CD4-positive, CD25-positive, alpha-beta regulatory T cell (primary cell): ENCODE measurements at places on chromosomes 13 and 19. TPM values are rescaled to one million over a fixed set of nuclear protein-coding genes. Genes with fewer than 3 reads are reported as not detected.

POSTN gene
- polyA plus RNA-seq: not detected

PRPF31 gene
- 73.7 TPM for polyA plus RNA-seq

CLDND2 gene
- polyA plus RNA-seq: not detected

CD70 gene
- polyA plus RNA-seq: 22.0 TPM

ZNF491 gene
- polyA plus RNA-seq: not detected
